ENCODE measurements at places on chromosomes 11 and 22. TPM values are rescaled to one million over a fixed set of nuclear protein-coding genes. Genes with fewer than 3 reads are reported as not detected.

- H3K4me1 ChIP-seq: no peaks in the 10 kb centered on the region
- peak; percentile 75 for DNase-seq
- H3K27me3 ChIP-seq: no peaks in the 10 kb centered on the region
These were observed 50.2 kb downstream of the GAB4 start for GRCh38 chr22:16957781-16958180.

GRCh38 chr11:71080239-71081097 is 171.9 kb downstream of the SHANK2 start:
- H3K27me3 ChIP-seq: no peaks in the 10 kb centered on the region
- DNase-seq: no peak
- H3K4me3 ChIP-seq: no peak overlapping the region
- no peaks in the 10 kb centered on the region for H3K4me1 ChIP-seq
- H3K36me3 ChIP-seq: no peaks in the 10 kb centered on the region

DNA sequence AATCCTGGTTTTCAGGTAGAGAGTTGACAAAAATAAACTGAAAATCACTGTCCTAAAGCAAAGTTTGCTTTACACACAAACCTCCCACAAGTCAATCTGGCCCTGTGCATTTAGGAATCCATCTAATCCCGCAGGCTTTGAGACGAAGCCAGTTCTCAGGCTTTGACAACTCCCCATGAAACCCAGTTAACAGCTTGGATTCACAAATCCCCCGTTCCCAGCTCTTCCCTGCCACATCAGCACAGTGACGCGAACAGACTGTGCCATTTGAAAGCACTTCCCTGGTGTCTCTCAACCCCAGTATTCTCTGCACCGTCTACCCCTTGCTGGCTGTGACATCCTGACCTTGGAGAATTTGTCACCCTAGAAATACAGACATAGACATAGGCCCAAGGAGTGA is 117.8 kb downstream of the OPCML start:
- H3K27ac ChIP-seq: no peak overlapping the region
- no peaks in the 10 kb centered on the region for H3K36me3 ChIP-seq
- H3K4me1 ChIP-seq: no peaks in the 10 kb centered on the region
- DNase-seq: no peak

DNA sequence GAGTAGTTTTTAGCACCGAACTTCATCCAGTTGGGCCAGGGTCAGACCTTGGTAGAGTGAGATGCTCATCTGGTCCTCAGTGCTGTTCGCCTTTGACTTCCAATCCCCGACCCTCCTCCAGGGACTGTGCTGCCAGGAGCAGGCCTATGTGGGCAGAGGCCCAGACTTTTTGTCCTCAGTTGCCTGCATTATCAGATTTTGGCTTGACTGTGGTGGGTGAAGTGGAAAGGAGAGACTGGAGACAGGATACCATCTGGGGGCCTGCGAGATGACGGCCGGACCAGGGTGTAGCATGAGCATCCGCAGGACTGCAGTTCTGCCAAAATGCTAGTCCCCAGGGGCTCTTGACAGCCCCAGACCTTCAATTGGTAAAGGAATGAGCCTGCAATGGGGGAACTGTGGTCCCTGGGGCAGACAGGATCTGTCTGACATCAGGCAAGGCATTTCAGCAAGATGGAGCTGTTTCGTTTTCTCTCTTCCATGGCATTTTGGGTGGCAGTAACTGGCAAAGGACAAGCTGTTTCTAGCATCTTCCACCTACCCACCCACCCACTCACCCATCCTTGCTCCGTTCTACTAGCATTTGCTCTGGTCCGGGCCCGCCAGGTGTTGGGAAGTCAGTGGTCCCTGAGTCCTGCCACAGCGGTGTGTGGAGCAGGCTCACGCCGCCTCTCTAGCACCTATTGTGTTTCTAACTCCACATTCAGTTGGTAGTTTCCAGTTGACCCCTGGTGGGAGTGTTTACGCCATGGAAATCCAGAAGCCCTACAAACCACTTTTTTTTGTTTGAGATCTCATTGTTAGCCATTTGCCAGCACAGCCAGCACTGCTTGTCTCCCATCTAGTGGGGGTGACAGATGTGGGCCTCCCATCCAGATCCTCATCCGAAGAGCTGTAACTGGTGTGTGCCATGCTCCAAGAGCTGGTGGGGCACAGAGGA is 53.5 kb downstream of the OTOG start:
- no peaks in the 10 kb centered on the region for H3K4me1 ChIP-seq
- no peak for DNase-seq
- H3K36me3 ChIP-seq: no peaks in the 10 kb centered on the region
- no peak overlapping the region for H3K27ac ChIP-seq

KRTAP5-9 gene
- total RNA-seq: not detected

TSGA10IP gene
- total RNA-seq: not detected

Measured in osteocyte (in vitro differentiated cells).